ENCODE measurements at places on chromosomes 7 and 10.

- DNase-seq = no peak
These were observed 28.3 kb upstream of the CREB5 start for GRCh38 chr7:28383975-28384374.

GRCh38 chr7:136912339-136912738 is 43.9 kb downstream of the CHRM2 start:
- DNase-seq = no peak

DNA sequence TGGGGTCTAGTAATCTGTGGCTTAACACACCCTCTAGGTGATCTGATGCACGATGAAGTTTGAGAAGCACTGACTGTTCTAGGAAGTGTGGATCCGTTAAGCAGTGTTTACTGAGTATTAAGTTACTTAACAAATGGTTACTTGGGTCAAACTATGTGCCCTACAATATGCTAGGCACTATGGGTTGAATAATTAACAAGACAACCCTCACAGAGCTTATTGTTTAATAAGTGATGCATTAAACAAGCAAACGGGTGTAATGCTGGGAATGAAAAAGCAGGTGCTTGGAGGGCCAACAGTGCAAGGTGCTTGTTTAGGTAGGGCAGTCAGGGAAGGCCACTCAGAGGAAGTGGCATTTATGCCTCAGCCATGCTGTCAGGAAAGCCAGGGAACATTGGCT is 378.0 kb upstream of the PODXL start:
- no peak for DNase-seq

DNA sequence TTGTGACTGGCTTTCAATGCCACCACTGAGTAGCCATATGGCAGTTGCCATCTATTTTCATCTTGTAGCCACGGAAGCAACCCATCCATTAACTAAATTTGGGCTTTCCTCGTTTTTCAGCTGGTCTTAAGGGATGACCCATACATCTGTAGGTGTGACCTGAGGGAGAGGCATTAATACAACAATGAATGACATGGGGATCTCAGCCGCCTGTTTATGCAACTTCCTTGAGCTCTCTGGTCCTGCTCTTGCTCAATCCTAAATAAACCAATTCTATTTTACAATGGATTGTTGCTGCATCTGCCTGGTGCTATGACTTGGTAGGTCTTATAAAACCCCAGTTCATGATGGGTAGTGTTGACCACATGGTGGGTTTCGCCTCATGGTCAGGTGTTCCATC is 21.9 kb upstream of the ADAM22 start:
- DNase-seq = no peak

DNA sequence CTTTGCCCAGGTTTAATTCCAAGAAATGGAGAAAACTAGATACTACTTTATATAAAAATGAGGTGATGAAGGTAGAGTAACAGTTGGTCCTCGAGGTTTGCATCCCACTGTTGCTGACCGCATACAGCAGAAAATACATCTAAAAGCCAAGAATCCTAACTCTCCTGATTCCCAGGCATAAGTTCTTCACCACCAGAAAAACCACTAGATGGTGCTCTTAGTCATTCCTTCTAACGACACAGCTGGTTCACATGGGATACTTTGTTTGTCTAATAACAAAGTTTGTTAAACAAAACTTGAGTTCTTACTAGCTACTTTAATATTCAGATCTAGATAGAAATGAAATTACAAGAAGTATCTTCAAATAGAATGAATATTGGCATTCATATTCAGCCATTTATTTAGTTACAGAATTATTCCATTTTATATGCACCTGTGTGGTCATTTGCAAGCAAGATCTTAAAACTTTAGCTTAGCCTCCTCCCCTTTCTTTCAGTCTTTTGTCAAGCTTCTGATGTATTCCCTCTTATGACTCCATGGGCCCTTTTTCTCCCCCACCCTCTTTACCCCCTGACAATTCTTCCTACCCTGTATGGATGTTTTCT is 54.1 kb upstream of the CYP26C1 start:
- DNase-seq = no peak

GRCh38 chr10:3776796-3777571 is 8.0 kb downstream of the KLF6 start:
- no peak for DNase-seq

DNA sequence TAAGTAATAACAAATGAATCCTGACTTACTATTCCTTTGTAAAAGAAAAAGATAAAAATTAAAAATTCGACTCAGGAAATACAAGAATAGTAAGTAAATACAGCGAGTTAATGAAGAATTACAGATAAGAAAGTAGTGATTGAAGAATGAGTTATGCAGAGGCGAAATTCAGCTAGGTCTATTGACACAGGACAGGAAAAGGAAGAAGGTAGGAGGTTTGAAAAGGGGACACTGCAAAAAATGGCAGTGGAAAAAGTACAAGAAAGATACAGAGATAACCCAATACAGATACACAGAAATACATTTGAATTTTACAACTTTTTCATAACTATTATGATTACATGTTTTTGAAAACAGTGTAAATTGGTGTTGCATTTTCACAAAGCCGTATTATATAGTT is 28.0 kb downstream of the JAZF1 start:
- DNase-seq = no peak

GRCh38 chr10:8331896-8332729 is 277.6 kb downstream of the GATA3 start:
- DNase-seq = peak; percentile 8

DNA sequence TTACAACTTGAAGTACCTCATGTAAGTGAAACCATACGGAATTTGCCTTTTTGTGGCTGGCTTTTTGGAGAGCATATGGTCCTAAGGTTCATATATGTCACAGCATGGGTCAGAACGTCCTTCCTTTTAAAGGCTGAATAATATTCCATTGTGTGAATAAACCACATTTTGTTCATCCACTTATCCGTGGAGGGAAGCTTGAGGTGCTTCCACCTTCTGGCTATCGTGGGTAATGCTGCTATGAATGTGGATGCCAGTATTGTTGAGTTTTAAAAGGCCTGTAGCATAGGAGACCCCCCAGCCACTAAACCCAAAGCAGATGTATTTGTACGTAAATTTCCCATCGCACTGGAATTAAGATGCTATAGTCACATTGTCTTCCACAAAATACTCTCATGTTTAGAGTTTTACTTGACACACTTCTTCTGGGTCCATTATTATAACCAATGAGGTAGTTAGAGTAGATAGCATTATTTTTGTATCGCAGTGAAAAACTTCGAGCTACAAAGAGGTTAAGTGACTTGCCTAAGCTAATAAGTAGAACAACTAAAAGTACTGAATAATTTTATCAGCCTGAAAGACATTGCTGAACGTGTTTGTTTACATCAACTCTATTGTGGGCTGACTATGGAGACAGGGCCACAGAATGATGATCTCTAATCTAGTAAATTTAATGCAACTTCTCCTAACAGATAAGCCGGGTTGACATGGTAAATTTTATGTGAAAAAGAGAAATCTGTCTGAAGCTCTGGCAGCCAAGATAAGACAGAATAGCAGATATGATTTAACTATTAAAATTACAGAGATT is 183.0 kb upstream of the CTBP2 start:
- DNase-seq = peak; percentile 13

DNA sequence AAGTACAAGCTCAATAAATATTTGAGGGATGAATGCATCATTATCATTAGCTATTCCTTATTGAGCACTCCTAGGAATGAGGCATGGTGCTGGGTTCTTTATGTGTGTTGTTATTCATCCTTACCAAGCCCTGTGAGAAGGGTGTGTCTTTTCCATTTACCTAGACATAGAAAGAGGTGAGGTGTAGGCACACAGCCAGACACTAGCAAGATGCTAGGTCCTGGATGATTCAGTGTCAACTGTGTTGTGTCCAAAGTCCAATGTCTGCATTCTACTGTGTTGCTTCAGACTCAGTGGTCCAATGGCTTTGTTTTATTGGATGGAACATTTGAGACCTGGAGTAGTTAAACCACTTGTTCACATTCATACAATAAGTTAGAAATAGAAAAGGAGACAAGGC is 605.5 kb downstream of the LRMDA start:
- no peak for DNase-seq

DNA sequence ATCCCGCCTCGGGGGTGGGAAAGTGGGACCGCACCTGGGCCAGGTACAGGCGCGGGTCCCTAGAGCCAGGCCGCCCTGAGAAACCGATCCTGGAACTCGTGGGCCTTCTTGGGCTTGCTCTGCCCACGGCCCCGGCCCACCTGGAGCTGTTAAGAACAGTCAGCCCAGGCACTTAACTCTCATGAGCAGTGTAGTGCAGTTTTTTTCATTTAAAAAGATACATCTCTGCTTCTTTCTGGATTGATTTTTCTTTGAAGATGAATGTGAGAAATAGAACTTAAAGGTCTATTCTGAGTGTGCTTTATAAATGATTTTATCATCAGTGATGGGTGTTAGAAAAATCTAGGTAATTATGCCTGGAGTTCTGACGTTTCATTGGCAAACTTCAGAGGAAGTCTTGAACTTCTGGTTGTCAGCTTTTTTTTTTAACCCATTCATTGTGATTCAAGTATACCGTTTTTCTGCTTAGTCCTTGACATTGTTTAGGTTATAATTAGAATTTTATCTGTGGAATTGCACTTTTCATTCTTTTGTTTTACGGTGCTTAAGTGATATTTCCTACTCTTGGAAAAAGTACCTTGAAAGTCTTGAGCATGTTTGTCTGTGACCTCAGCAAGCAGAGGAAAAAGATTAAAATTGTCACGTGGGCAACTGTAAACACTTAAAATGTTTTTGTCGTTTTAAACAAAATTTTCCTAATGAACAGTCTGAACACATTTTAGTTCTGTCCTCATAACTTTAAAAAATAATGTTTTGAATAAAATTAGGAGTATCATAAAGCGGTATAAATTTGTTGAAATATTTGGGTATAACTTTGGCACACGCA is 906 bp downstream of the CDK1 start:
- no peak for DNase-seq

DNA sequence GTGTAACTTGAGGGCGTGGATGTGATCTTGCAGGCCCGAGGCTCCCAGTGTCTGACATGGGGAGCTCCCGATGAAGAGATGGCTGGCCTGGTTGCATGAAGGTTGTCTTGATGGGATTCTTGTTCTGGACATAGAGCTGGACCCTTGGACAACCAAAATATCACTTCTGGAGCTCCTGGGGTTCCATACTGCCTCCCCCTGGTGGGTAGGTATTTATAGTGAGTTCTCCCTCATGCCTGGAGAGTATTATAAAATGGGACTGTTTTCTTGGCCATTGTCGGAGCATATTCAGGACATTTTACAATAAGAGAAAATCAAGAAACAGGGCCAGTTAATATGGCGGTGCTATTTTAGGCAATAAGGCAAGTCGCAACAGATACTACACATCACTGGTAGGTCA is 32.6 kb upstream of the GIMAP8 start:
- no peak for DNase-seq

DNA sequence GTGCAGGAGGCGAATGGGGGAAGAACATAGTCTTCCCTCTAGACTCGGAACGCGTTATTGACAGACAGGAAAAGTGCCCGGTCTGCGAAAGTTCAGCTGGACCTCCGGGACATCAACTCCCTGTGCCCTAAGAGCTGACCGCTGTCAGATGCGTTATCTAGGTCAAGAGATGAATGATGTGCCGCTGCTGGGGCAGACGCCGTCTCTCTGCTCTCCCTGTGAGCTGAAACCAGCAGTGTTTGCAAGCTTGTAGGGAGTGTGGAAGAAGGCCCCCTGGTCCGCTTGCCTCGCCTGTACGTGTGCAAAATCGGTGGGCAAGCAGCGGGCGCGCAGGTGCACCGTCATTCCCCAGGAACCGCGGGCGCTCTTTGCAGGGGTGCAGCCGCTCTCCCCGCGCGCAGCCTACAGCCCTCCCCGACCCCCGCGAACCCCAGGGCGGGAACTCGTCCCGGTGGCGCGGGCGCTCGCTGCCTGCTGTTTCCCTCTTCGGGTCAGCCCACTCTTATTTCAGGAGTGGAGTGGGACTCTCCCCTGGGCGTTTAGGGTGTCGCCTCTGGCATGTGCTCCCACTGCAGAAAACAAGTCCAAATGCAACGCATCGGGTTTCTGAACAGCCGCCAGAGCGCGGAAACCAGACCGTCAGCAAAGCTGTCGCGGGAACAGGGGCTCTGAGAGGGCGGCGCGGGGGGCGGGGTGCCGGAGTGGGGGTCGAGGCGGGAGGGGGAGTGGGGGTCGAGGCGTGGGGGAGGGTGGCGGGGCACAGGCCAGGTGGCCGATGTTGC is 1.8 kb upstream of the PFKFB3 start:
- DNase-seq = peak; percentile 27

- DNase-seq = no peak
These were observed 5.5 kb downstream of the OPN4 start for GRCh38 chr10:86659721-86660453.

DNA sequence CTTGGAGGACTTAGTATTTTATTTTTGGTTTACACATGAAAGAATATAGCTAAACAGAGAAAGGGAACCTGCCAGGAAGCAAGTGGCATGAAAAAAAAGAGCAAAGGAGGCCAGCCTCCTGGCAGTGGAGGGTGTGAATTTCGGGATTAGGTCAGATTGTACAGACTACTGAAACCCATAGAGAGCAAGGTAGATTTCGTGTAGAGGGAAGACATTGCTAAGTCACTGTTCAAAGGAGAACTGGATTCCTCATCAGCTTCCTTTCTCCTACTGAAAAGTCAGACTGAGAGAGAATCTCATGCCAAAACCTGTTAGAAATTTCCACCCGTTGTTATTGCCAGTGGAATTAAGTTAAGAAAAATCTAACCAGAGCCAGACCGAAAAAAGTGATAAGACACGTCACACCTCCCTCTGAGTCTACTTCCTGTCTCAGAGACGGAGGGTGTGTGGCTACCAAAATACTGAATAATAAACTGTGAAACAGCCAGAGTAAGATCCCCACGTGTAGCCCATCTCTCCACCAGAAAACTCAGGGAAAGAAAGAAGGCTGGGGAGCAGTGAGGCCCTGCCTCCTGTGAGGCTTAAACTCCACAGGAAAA is 118.8 kb downstream of the SKIDA1 start:
- no peak for DNase-seq

GRCh38 chr7:131859147-131859821 is 302.9 kb upstream of the PODXL start:
- peak; percentile 61 for DNase-seq

DNA sequence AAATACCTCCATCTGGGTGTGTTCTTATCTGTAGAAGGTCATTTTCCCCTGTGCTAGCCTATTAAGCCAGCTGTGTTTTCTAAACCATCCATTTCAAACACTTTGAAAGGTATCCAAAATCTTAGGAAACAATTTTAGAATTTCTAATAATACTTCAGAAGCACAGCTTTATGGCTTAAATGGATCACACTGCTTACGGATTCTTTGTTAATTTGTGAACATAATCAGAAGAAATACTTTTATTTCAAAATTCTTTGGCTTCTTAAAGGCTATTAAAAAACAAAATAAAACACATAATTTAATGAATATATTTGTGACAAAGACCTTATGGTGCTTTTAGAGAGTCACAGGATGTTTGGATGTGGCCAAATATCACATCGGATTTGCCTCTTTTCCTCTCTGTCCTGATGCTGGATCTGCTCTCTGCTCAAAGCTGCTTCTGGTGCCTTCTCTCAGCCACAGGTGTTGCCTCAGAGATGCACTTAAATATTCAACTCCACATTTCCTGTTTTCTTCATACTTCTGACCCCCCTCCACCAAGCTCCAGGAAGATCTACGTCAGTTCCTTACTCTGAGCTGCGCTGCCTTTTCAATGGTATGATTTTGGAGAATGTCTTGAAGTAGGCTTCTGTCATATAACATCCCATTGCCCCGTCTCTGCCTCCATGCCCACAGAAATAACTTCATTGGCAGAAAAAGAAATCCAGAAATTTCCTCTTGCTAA is 230.6 kb downstream of the MLLT10 start:
- no peak for DNase-seq
